ENCODE measurements at places on chromosomes 5 and 9.

DNA sequence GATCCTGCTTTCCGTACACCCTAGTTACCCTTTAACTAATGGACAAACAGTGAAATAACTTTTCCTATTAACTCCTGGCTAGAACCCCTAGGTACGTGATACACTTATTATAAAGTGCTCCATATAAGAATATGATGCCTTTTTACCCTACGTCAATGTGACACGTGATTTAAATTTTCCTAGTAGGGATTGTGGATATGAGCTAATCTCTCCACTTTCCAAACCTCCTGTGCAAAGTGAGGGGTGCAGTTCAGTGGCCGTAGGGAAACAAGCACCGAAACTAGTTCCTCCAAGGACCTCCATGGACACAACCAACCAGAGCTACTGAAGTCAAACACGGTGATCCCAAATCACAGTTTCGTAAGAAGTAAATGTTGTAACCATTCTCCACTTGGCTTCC, 19.3 kb downstream of the NFIB start:
- no peak for DNase-seq

DNA sequence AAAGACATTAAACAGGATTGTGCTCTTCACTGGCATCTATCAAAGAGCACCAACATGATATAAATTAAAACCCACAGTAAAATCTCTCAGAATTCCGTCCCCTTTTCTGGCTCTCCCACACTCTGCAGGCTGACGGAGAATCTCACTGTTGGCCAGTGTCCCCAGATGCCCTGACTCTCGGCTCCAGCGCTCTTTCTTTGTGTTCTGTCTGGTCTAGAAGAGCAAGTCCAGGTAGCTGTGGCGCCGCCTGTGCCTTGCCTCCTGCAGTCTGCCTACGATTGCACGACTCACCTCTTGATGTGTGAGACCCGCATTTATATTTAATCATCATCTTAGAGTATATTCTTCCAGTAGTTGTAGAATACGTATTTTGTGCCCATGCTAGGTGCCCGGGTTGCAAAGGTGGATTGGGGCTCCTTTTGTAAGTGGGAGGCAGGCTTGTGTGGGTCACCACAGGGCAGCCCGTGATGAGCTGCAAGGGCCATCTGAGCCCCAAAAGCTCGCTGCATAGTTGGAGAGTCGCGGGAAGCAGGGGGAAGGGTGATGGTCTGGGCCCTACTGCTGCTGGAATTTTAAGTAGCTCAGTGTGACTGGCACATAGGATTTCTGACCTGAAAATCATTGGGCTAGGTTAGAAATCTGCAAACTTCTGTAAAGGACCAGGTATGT, 55.6 kb downstream of the EHMT1 start:
- no peak for DNase-seq

GRCh38 chr9:18237776-18238175, 236.2 kb upstream of the ADAMTSL1 start:
- DNase-seq: no peak

- DNase-seq: no peak
Measured at GRCh38 chr5:7190712-7191250, 205.2 kb upstream of the ADCY2 start.

- DNase-seq: no peak
Measured at GRCh38 chr5:27944471-27944870, 906.1 kb upstream of the CDH9 start.

DNA sequence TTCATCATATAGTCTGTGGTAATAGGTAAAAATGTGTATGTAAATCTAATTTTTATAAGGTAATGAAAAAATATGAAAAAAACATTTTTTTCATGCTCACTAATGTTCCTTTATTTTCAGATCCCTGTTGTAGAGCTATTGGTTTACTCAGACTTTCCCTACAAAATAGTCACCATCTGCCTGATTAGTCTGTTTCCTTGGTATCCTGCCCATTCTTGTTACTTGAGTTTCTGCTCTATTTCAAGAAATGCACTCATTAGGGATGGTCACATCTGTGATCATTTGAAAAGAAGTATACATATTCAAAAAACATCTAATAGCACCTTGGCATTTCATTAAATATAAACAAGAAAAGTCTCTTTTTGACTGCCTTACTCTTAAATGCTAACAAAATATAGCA, 21.6 kb upstream of the RASA1 start:
- peak; percentile 32 for DNase-seq

GRCh38 chr9:98786750-98787510, 9.4 kb downstream of the ANKS6 start:
- no peak for DNase-seq

GRCh38 chr5:145350513-145350912, 484.6 kb downstream of the PRELID2 start:
- no peak for DNase-seq

DNA sequence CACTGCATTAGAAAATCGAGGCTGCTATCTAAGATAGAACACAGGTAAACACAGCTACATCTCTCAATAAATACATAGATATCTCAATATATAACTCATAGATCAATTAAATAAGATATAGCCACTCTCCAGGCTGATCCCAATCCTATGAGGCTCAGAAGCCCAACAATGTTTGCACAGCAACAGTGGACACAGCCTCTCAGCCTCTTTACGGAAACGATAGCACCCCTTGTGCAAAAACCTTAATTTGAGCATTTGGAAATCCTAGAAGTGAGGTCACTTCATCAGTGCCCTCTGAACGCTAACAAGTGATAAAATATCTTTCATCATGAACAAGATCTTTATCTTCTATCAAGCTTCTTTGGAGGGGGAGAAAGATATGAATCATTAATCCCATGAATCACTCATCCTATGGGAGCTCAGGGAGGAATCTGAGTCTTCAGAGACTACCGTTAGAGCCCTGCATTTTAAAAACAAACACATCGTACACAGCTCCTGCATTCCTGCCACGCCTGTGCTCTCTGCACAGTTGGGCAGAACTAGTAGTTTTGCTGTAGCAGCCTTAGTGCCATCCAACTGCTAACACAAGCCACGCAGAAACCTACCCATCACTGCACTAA, 71.4 kb downstream of the MED27 start:
- no peak for DNase-seq

GRCh38 chr9:119343059-119343990, 25.9 kb downstream of the BRINP1 start:
- DNase-seq: no peak

GRCh38 chr5:67141644-67142043, 55.0 kb downstream of the CD180 start:
- DNase-seq: no peak

DNA sequence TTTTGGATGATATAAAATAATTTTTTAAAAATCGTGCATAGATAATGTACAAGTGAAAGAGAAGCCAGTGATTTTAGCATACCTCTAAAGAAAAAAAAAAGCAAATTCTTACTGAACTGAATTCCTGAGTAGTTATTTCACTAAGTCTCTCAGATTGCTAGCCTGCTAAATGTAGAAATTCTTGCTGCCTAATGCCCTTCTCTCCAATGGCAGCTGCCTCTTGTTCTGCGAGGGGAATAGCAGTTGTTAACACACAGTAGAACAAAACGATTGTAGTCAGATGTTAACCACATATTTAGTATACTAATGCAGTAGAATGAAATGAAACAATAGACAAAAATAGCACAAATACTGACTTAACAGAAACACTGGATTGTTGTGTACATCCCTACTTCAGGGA, 26.8 kb downstream of the SMAD5 start:
- no peak for DNase-seq

- no peak for DNase-seq
Measured at GRCh38 chr5:39057734-39058133, 16.5 kb downstream of the RICTOR start.

DNA sequence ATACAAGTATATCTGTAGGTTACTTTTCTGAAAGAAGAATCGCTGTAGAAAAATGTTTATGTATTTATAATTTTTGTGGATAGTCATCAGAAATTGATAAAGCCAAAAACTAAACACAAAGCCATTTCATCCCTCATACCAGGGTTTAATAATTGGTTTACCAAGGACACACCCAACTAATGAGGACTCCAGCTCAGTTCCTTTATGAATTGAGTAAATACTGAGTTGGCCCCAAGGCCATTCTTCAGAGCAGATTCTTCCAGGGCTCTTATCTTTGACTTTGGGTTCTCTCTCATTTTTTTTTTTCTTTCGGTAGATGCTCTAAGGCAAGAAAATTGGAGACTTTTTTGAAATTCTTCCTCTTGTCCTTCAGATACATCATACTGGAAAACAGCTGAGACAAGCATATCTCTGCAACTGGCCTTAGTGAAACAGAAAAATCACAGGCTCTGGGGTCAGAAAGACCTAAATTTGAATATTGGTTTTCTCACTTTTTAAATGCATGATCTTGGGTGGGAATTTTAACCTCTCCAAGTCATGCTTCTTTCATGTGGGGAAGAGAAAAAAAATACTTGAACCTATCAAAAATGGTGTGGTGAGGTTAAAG, 401.8 kb downstream of the ARHGEF28 start:
- DNase-seq: no peak

DNA sequence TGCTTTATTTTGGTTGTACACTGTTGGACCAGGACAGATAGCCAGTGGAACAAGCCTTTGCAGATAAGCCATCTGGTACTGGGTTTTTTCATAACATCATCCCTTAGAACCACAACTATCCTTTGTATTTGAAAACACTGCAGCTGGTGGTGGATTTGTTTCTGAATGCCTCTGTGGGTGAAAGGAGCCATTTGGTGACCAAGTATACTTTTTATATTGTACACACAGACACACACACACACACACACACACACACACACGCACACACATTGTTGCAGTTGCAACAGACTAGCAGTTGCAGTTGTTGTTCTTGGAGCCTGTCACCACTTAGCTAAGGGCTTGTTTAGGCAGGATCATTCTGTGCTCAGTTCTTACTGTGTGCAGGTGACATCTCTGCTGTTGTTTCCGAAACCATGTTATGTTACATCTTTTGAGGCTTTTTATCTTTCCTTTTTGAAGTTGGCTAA, 22.9 kb upstream of the CAVIN4 start:
- no peak for DNase-seq

GRCh38 chr9:130973686-130974281, 34.7 kb upstream of the FIBCD1 start:
- DNase-seq: no peak

- no peak for DNase-seq
Measured at GRCh38 chr5:14424011-14424685, 157.4 kb upstream of the OTULINL start.

DNA sequence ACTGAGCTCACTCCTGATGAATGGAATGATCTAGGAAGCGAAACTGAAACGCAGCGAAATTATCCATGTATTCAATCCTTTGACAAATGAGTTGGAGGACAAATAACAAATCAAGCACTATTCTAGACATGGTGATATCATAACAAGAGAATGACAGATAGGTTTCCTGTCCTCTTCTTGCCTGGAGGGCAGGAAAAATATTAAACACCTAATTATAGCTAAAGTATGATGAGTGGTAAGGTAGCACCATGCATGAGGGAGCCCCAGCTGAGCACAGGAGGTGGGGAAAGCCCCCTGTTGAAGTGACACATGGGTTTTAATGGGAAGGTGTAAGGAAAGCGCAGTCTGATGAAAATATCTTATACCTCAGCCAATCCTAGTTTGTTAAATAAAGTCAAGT, 225.2 kb downstream of the NPR3 start:
- DNase-seq: no peak

DNA sequence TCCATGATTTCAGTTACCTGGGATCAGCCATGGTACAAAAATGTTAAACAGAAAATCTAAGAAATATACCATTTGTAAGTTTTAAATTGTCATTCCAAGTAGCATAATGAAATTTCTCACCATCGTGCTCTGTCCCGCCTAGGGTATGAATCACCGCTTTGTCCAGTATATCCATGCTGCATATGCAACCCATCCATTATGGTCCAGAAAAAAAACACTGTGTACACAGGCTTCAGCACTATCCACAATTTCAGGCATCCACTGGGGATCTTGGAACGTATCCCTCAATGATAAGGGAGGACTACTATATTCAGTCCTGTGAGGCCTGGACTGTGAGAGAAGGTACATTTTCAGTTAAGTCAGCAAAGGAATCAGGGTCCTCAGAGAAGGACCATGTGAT, 37.6 kb upstream of the HNRNPA0 start:
- DNase-seq: no peak

DNA sequence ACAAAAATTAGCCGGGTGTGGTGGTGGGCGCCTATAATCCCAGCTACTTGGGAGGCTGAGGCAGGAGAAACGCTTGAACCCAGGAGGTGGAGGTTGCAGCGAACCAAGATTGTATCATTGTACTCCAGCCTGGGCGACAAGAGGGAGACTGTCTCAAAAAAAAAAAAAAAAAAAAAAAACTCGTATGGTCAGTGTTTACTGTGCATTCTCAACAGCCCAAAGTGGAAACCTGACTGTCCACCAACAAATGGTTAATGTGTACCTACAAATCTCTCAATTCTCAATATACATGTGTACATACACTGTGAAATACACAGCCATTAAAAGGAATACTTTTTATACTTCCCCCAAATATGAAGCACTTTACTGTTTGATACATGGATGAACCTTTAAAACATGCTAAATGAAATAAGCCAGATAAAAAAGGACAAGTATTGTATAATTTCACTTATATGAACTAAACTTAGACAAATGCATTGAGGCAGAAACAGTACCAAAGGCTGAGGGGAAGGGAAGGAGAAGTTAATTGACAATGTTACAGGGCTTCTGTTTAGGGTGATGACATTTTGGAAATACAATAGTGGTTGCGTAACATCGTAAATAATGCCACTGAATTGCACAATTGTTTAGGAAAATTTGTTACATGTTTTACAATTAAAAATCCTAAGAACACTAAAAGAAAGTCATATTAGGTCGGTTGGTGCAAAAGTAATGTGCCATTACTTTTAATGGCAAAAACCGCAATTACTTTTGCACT, 16.5 kb downstream of the DNAJA1 start:
- no peak for DNase-seq

DNA sequence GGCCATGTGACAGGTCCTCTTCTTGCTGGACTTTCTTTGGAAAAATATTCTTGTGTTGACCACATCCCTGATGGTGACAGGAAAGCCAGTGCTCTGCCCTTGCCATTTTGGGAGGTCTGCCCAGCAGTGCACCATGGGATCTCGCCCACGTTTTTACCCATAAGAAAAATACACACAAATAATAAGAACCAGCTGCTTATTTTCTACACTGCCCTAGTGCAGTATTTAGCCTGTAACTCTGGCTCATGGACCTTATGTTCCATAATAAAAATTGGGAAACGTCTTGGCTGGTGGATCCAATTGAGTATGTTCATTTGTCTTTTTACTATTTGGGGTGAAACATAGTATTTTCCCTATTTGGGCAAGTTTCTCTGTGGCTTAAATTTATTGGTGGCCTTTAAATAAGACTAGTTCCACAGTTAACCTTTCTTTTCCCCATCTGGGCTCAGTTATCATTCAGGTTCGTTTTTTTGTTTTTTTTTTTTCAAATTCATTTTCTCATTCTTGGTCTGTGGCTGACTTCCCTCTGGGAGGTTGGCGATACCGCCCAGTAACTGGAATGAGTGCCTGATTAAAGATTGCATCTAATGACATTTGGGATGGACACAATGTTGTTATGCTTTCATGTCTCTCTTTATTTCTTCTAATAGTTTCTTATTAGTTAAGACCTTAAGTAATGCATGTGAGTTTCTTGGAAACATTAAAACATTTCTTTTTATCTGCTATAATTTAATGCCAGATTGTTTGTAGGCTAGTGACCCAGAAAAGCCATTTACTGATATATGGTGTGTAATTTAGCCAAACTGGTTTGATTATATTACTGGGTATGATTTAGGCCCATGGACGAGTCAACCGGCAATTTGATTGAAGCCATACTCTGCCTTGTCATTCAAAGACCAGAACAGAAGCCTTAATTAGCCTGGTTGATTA, 163.7 kb downstream of the FGF10 start:
- DNase-seq: no peak

Data from NCI-H2171 (cell line).